LHCN-M2 (cell line): ENCODE measurements at places on chromosomes 4 and X.
A peak's percentile ranks its signal among the peaks of the same experiment; 100 is the strongest.

- DNase-seq = no peak
These were observed 123.0 kb upstream of the GALNT7 start for GRCh38 chr4:173045571-173045970.

GRCh38 chr4:78953769-78954666, 14.8 kb upstream of the PAQR3 start:
- DNase-seq = peak; percentile 34

DNA sequence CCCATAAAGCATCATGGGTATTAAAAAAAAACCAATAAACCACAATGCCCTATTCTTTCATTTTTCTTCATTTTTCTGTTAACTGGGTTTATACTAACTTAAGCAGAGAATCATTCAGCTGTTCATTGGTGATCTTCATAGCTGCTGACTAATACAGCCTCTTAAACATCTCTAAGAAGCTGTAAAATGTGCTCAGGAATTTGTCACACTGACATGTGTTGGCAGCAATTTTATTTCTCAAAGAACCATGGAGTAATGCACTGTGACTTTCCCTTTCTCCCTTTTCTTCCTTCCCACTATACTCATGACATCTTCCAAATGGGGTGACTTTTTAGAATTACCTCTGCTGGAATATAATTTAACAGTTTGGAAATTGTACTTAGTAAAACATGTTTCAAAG, 315.4 kb downstream of the ANTXR2 start:
- DNase-seq = peak; percentile 36

- no peak for DNase-seq
These were observed 418.0 kb downstream of the PACRGL start for GRCh38 chr4:21118301-21118700.

DNA sequence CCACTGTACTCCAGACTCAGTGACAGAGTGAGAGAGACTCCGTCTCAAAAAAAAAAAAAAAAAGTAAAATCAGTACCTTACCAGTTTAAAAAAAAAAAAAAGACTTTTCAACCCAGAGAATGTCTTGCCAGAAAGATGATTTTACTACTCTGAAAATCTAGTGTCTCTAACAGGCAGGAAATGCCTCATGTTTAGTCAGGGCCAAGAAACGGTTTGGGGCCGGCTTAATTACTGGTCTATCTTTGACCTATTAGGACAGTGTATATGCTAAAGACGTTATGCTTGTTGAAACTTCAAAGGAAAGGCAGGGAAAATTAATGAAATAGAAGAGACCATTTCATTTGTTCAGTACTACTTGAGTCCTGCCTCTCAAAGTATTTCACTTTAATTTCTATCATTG, 9.9 kb downstream of the BEND4 start:
- DNase-seq = no peak

DNA sequence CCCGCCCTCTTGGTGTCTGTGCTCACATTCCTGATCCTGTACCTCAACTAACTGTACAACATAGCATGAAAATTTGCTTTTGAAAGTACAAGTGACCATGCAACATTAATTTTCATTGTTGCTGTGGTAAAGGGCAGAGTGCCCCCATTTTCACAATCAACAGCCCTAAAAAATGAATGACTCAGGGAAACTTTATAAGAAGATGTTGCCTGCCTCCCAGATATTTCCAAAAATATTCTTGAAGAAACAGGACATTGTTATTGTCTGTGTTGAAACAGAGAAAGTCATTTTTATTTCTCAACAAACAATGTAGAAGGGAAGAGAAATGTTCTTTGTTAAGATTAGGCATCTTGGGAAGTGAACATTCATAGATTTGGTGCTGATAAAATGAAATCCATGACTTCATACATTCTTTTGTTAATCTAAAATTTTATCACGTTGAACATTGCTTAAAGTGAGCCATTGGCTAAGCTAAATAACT, 113.9 kb upstream of the ANXA3 start:
- DNase-seq = peak; percentile 14

DNA sequence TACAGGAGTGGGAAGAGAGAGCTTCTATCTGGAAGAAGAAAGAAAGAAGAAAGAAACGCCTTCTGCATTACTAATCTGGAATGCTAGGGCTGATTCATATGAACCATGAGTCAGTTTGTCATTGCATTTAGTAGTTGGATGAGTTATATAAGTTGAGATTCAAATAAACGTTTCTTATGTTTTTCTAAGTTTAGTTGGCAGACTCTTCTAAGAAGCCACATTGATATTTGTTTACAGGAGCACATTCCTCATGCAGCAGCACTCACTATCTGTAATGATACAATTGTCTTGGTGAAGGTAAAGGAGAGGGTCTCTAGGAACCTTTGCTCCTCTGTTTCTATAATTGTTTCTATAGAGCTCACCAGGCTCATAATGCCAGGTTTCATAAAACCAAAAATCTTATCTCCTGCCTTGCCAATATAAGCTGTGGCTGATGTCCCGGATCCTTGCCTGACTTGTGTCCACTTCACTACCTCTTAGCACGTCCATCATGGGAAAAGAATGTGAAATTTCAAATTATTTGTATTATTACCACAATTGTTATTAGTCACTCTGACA, 39.5 kb downstream of the HOPX start:
- peak; percentile 93 for DNase-seq

GRCh38 chrX:136268051-136269048, 17.1 kb upstream of the MAP7D3 start:
- DNase-seq = no peak

DNA sequence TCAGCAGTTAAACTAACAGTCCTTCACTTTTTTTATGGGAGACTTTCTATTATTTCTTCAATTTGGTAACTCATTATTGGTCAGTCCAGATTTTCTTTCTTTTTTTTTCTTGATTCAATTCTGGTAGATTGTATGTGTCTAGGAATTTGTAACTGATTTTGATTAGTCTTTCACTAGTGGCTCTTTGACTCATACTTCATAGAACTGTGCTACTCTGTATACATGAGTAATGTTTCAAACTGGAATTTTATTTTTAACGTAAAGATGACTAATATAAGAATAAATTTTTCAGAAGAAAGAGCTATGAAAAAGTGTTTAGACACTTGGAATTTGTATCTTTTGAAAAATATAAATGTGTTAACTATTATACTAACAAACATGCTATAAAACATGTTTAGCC, 813.0 kb downstream of the TRAM1L1 start:
- DNase-seq = no peak

- DNase-seq = no peak
These were observed 20.2 kb upstream of the MGST2 start for GRCh38 chr4:139645458-139645857.

DNA sequence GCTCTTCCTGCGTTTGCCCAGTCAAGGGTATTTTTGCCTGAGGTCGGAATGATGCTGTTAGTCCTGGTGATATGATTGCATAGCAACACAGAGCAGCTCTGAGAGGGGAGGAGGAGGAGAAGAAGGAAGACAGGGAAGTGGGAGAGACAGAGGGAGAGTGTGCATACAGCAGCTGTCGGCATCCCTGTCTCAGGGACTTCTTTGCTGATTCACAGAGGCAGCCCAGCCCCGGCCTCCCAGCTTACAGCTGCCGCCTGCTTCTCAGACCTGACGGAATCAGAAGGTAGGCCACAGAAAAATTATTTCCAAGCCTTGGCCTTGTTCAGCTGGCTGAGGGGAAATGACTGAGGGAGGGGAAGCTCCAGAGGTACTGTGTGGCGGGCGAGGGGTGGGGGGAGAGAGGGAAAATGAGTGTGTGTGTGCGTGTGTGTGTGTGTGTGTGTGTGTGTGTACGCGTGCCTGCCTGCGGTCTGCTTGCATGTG, 319 bp downstream of the DRP2 start:
- DNase-seq = peak; percentile 84

DNA sequence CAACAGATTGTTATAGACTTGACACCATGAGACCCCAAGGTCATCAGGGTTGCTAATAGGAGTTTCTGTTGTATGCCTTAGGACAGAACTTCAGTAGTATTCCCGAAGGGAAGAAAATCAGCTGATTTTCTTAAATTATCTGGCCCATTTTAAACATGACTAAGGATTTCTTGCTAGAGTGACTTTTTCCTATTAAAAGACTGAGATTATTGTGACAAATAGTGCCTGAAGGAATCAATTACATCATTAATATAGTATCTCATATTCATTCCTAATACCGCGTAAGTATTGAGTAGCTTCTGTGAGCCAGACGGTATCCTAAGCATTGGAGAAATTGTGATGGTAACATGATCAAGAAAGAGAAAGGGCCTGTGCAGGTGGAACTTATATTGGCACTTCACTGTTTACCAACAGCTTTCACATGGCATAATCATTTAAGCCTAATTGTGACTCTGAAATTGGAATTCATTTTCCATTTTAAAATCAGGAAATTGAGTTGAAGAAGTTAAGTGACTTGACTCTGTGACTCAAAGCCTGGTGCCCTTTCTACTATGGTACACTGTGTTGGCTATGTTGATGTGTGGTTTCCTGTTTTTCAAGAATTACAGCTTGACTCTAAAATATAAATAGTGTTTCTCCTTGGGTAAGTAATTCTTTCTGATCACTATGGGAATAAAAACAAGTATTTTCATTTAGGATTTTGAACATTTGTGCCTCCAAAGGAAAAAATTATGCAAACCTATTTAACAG, 4.1 kb downstream of the AFF1 start:
- DNase-seq = no peak

DNA sequence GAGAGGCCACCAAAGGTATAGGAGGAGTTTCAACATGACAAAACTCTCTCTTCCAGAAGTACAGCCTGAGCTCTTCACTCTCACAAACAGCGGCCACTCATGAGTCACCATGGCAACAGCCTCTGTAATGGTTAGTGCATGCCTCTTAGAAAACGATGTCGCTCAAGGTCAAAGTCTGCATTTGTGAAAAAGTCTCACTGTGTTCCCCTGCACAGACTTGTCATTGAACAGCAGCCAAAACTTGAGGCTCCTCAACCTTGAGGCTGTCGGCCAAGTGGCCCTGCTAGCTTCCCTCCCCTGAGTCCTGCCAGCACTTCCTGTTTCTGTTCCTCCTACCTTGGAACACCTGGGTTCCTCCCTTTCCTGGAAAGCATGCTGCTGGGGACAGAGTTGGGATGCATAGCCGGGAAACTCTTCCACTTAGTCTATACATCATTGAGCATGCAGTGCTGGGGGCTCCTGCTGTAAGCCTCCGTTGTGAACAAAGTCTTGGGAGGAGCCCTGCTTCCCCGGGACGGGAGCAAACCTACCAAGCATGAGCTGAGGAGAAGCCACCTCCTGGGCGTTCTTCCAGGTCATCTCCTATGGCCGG, 66.6 kb downstream of the ING2 start:
- DNase-seq = peak; percentile 35

- no peak for DNase-seq
These were observed 114.1 kb upstream of the KLHL4 start for GRCh38 chrX:87403551-87403950.

DNA sequence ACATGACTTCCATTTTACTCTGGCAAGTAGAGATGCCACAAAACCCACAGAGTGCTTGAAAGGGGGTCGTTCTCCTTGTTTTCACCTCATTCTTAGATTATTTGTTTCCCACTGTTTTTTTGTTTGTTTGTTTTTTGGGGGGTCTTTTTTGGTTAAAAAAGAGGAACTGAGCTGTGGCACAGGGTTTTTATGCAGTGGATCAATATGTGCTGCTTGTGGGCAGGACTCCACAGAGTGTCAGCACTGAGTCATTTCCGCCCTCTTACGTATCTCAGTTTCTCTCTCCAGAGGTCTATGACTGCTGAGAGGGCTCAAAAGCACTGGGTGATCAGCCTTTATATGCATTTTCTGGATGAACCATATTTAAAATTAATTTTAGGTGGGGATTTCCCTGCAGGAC, 268.1 kb upstream of the GRID2 start:
- DNase-seq = no peak

DNA sequence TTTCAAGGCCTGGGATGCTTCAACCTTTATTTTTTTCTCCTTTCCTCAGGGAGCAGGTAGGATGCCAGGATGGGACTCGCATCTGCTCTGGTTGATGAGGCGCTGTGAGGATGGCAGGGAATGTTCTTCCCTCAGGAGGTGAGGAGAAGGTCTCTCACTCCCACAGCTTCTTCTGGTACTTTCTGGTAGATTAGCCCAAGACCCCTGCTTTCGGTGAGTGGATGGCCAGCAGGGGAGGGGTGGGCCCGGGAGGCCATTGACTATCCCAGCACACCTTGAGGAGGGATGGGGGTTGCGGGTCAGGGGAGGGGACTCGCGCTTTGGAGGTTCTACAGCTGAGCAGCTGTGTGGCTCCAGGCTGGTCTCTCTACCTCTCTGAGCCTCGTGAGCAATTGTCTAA, 14.8 kb downstream of the CYTL1 start:
- no peak for DNase-seq

DNA sequence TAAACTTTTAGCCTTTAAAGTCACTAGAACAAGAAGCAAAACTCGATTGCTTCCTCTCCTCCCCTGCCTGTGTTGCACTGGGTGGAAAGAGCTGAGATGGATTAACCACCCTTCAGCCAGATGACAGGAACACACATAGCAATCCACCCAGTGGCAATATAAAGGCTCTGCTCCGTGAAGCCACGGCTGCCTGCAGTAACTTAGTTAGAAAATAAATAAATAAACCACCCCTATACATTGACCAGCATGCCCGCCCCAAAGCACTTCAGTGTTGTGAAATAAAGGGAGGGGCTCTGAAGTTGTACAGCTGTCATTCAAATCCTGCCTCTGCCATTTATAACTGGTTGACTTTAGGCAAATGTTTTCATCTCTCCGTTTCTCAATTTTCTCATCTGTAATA, 217.1 kb upstream of the LDB2 start:
- no peak for DNase-seq

DNA sequence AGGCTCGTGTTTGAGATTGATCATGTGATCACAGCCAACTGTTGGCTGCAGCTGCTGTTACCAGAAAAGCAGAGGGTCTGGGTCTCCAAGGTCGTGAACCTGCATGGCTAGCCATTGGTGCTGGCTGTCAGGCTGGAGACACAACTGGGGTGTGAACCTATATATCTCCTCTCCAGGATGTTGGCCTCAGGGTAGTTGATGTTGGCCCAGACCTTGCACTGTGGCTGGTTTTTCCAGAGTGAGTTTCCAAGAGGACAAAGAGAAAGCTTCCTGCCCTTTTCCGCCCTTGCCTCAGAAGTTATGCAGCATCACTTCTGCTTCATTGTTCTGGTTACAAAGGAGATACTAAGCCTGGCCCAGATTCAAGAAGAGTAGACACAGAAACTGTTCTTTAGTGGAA, 607.8 kb upstream of the HS3ST1 start:
- no peak for DNase-seq

DNA sequence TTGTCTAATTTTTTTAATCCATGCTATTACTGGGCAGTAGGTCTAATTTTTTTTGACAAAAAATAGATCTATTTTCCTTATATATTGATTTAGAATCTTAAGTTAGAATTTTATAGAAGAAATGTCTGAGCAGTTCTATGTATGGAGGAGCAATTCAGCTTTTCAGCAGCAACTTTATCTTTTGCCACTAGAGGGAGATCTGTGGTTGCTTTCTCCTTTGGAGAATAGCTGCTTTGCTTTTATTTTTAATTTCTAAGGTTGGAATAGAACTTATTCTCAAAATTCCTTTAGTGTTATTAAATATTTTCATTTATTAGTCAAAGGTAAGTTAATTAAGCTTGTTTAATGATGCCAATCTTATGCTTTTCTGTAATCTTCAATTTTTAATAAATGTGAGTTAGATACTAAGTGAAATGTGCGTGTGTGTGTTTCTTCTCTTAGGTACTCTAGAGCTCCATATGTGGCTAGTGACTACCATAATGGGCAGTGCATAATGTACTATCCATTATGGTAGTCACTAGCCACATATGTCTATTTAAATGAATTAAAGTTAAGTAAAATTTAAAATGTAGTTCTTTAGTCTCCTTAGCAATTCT, 29.3 kb downstream of the FAM199X start:
- peak; percentile 19 for DNase-seq

GRCh38 chr4:75037252-75037651, 104.3 kb downstream of the PARM1 start:
- no peak for DNase-seq
